NCI-H524 treated with DMSO at 0.1 percent for 48 hours (cell line): ENCODE measurements at places on chromosomes 4 and X.

DNA sequence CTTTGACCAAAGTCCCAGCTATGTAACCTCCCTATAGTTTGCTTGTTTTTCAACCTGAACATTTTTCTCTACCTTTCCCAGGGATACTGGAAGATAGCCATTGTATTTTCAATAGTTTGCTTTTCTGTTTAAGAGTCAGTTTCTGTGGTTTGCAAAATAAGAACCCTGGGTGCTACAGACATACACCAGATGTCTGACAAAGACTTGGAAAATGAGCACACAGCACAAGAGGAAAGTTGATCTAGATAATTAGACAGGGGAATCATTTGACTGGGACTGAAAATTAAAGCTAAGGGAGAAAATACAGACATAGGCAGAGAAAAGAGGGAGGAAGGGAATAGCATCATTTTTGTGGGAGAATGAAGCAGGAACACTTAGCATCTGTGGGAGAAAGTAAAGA is 218.3 kb upstream of the CNKSR2 start:
- no peak for DNase-seq

DNA sequence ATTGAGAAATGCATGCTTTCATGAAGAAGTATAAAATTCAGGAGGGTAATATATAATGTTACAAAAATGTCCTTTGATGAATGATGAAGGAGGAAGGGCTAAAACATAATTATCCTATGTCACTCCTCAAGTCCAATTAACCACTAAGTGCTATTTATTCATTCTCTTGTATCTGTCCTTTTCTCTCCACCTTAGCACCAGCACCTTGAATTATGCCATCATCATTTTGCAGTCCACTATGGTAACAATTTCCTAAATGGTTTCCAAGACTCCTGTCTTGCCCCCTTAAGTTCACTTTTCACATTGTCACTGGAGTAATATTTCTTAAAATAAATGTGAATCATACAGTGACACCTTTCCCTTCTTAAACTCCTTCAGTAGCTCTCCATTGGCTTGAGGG is 756.3 kb downstream of the STPG2 start:
- DNase-seq = no peak

- peak; percentile 31 for DNase-seq
These were observed 79.6 kb downstream of the CCKAR start for GRCh38 chr4:26410385-26411293.

GRCh38 chr4:55530167-55530566 is 16.5 kb downstream of the CLOCK start:
- no peak for DNase-seq

DNA sequence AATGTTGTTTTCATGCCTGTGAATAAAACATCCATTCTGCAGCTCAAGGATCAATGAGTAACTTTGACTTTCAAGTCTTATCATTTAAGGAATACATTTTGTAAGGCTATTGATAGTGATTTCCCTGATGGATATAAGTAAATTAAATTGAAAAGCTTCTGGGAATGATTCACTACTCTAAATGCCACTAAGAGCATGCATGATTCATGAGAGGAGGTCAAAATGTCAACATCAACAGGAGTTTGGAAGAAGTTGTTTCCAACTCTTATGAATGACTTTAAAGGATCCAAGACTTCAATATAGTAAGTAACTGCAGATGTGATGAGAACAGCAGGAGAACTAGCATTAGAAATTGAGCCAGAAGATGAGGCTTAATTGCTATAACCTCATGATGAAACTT is 1487.3 kb downstream of the PCDH7 start:
- no peak for DNase-seq

DNA sequence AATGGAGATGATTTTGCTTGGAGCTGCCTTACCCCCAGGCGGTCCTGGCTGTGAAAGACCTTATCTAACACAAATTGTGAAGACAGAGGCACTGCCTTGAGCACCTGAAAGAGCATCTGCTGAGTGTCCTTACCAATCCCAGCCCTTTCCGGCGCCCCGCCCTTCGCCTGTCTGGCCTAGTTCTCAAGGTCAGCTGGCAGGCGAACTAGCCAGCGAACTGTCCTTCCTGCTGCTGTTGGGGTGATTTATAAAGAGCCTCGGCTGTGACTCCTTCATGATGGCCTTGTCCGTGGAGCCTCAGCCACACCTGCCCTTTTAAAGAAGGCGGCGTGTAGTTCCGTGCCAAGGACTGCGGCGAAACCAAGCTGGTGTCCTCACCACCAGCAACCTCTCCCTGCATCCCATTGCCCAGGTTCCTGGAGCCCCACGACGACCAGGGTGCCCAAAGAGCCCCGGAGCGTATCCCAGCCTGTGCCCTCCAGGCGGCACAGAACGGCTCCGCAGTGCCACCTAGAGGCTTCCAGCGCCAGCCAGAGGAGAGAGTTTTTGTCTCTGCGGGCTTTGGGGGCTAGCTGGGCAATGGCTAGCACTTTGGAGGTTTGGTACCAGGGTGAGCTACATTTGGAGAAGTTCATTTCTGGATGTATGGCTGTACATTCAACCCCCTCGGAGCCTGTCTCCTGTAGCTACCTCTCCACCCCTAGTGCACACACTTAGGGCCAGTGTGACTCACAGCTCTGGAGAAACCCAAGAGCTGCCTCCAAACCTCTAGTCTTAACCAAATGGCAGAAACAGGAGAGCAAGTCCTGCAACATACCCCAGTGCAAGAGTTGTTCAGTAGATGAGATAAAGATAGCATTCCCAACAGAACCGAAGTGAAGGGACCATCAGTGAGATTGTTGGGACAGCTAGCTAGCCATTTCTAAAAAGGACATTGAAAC is 36.8 kb upstream of the VMA21 start:
- peak; percentile 0 for DNase-seq

DNA sequence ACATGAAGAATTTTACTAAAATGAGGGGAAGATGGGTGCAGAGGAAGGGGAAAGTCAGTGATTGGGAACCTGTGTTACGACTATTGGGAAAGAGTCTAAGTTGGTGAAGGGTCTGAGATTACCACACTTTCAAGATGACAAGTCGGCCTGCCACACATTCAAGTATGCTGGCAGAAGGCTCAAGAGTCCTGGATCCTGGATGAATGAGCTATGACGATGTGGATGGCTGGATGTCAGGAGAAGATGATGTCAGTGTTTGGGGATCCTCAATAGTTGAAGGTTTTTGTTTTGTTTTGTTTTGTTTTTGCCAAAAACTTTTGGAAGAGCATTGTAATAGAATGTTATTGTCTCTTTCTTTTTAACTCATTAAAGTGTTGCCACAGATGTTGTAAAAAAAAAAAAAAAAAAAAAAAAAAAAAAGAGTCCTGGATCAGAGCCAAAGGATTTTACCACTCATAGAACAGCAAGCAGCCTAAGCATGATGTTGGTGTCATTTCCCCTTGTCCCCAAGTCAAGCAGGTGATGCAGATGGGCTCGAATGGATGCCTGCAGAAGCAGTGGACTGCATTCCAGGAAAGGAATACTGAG is 120.6 kb downstream of the REELD1 start:
- DNase-seq = no peak
